ENCODE measurements at places on chromosomes 5 and 9.

- DNase-seq, result no peak
These were observed 4.5 kb downstream of the PRELID2 start for GRCh38 chr5:145830594-145830993.

DNA sequence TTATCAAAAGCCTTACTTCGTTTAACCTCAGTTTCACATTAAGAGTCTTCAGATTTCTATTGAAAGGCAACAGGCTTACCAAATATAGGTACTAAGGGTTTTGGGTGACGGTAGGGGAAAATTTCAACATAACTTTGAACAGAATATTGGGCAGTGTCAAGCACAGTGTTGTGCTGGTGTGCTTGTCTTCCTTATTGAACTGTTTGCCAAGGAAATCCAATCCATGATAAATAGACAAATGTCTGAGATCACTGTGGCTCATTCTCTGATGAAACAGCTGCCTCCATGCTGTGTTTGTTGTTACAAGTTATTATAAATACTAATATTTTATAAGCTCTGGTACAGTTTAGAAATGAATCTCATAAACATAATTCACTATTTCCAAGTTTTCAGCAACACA is 730.1 kb downstream of the NR2F1-AS1 start:
- no peak for DNase-seq

GRCh38 chr5:154342211-154342610 is 103.6 kb upstream of the SAP30L start:
- DNase-seq, result no peak

- no peak for DNase-seq
These were observed 44.1 kb upstream of the FSD1L start for GRCh38 chr9:105403552-105404248.

- no peak for DNase-seq
These were observed 102.5 kb upstream of the TNC start for GRCh38 chr9:115220319-115221005.

DNA sequence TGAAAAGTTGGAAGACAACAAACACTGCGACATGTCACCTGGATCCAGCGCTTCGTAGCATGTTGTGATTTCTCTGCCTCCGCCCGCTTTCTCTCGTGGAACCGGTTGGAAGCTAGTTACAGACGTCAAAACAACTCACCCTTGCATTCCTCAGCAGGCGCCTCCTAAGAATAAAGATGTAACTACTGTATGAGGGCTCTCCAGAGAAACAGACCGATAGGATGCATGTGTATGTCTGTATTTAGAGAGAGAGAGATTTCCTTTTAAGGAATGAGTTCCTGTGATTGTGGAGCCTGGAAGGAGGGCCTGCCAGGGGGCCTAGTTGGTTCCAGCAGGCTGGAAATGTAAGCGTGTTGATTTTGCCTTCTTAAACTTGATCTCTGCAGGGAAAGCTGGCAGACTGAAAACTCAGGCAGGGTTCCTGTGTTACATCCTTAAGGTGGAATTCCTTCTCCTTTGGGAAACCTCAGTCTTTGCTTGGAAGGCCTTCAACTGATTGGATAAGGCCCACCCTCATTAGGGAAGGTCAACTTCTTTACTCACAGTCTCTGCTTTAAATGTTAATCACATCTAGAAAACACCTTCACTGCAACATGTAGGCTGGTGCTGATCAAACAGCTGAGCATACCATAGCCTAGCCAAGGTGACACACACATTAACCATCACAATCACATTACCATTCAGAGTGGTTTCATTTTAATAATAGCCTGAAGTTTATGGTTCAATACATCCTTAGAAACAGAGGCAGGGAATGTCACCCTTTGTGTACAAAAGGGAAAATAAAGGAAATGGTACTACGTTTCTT is 163.8 kb downstream of the SYK start:
- DNase-seq, result no peak

DNA sequence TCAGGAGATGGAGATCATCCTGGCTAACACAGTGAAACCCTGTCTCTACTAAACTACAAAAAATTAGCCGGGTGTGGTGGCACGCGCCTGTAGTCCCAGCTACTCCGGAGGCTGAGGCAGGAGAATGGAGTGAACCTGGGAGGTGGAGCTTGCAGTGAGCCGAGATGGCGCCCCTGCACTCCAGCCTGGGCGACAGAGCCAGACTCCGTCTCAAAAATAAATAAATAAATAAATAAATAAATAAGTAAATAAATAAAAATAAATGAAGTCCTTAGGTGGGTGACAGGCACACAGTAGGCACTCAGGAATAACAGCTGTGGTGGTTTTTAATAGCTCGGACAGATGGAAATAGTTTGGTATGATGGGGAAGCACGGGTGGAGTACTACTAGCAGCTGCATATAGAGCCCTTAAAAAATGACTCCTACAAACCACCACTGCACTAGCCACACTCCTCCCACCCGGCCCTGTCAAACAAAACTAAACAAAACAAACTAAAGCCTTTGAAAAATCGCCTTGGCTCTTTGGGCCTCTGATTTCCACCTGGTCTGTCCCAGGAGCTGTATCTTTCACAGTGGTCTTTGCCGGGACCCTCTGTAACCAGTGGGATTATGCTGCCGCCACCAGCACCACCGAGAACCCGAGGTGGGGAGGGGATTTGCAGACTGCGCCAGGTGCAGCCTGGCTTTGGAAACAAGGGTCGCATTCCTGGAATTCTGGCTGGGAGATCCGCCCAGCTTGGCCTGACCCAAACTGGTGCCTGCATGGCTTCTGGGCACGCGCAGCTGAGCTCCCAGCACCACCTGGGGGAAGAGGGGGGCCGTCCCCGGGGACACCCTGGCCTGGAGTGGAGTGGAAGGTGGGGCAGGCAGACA is 5.1 kb upstream of the WDR5 start:
- no peak for DNase-seq

All from stimulated activated CD8-positive, alpha-beta memory T cell treated with anti-CD3 and anti-CD28 coated beads, Interleukin-15, amount 100 ng/mL, for 1 hour (primary cell).